Memory B cell (primary cell): ENCODE measurements at places on chromosomes 4 and X.

DNA sequence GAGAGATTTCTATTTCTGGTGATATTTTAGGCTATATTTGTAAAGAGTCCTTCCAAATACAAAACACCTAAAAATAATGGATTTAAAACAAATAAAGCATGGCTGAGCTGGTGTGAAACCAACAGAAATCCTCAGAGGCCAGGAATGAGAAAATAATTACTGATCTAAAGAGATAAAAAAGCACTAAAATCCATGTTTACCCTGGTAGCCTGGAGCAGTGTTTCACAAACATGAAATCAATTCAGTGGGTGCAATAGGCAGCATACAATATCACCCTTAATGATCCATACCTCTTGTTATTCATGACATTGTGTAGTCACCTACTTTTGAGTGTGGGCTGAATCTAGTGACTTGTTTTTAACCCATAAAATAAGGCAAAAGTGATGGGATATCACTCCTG is 14.6 kb downstream of the PFKFB1 start:
- no peak for DNase-seq

DNA sequence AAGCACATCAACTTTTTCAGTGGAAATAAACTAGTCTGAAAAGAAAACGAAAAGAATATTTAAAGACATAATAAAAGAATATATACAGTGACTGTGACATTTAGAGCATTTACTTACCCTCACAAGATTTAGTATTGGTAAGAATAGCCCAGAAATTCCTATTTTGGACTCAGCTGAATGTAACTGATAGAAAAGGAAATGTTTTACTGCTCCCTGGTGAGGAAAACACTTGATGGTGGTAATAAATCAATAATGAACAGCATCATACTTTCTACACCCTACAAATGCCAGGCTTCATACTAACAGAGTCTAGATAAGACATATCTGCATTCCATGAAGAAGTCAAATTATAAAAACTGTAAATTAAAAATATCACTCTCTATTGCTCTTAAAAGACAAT is 753.5 kb upstream of the PCDH10 start:
- DNase-seq = no peak

- no peak for DNase-seq
Measured at GRCh38 chr4:101419336-101420135, 72.2 kb upstream of the PPP3CA start.

GRCh38 chr4:151604238-151604637 is 156.6 kb downstream of the GATB start:
- no peak for DNase-seq

- no peak for DNase-seq
Measured at GRCh38 chrX:68868902-68869800, 40.3 kb downstream of the EFNB1 start.

GRCh38 chr4:76594173-76594572 is 159.1 kb downstream of the SHROOM3 start:
- no peak for DNase-seq

DNA sequence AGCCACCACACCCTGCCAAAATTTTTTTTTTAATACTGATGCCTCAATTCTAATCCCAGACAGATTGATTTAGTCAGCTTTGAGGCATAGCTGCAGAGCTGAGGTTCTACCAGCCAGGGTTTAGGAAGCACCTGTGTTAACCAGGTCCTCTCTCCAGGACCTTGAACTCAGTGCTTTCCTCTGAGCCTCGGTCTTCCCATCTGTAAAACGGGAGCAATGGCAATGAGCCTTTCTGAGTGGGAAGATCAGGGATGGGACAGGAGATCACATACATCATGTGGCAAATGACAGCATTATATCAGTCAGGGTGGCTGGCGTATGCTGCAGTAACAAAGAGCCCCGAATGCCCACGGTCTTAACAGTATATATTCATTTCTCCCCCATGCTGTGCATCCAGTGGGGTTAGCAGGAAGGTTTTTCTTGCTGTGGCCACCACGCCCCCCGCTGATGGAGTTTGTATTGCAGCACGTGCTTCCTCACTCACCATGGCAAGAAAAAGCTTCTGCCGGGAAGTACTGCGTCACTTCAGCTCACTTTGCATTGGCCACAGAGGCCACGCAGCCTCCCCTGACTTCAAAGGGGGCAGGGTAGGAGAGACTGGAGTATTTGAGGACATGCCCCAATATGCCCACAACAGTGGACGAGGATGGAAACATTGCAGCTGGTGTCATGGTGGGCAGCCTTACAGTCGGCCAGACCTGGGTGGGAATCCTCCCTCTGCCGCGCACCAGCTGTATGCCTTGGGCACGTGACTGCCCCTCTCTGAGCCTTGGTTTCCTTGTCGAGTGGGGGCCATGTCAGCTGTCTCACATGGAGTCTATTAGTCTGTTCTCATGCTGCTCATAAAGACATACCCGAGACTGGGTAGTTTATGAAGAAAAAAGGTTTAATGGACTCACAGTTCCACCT is 24.1 kb upstream of the MRFAP1 start:
- no peak for DNase-seq

- DNase-seq = no peak
Measured at GRCh38 chr4:54274264-54274663, 45.2 kb downstream of the PDGFRA start.

DNA sequence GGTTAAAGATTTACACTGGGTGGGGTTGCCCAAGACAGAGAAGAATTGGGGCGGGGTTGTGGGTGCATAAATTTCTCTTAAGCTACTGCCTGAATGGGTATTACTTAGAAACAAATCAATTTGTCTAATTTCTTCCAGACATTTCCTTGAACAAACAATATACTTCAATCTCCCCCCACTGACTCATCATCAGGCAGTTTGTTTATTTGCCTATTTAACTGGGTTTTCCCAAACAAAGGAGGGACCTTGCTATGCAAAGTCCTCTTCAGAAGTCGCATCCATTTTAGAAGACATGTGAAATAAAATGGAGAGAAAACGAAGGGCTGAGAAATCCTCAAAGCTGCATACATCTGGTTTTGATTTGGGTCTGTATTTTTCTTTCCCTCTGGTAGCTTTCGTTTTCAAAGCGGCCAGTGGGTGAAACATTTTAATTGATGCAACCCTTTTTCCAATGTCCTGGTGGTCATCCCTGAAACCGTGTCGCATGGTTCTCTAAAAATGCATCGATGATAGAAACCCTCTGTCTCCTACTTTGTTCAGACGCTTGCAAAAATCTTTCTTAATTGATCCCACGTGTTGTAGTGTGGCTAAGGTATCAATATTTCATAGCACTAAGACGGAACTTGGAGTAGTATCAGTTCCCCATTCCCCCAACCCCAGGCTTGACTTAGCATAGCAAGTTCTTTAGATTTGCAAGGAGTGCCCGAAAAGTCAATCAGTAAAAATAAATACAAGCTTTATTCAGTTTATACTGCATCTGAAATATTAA is 115.1 kb upstream of the MXRA5 start:
- DNase-seq = no peak

DNA sequence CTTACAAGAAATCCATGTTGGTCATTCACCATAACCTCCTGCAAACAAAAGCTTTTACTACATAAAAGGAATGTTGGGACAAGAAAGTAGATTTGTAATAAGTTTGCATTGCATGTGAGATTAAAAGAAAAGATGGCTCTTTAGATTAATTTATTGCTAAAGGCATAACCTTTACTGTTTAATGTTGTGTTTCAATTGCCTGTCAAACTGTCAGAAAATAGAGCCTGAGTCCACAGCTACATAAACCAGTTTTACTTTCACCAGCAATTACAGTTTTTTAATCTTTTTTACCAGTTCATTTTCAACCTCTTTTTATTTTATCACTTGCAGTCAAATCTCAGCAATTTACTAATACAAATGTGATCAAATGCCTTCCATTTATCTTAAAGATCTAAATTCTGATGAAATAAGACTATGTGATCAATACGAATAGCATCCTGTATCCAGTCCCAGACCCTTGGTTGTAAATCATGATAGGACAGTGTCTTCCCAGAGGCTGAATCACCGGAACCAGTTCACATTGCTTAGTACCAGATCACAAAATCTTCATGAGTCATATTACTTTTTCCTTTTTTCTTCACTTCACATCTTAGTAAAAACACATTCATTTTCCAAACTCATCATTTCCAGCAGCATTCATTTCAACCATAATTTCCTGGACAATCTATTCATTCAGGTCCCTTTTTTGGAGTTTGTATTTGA is 95.4 kb upstream of the FRG1 start:
- no peak for DNase-seq

GRCh38 chr4:122331195-122331594 is 47.6 kb upstream of the ADAD1 start:
- no peak for DNase-seq

DNA sequence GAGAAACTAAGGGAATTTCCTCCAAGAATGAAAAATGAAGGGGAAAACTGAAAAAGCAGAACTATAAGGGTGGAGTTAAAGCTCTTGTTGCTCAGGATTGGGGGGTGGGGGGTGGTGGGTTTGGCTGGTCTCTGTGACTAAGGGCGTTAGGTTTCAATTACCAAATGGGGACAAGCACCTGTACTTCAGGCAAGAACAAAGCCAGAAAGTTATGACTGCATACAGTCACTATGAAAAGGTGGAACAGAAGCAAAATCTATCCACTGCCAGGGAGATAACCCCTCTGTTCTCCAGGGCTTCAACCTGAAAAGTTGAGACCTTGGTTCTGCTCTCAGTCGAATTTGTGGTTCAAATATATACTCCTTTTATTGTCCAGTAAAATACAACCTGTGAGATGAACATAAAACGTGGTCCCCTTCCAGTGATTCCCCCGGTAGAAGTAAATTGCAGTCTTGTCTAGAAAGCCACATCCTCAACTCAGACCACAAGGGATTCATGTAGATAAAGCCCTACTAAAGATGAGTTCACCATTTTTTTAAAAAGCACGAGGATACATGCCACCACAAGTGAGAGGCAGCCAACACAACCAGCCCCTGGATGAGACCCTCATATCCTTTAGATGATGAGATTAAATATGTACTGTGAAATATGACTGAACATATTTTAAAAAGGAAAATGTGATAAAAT is 257.1 kb upstream of the RPS6KA3 start:
- no peak for DNase-seq

DNA sequence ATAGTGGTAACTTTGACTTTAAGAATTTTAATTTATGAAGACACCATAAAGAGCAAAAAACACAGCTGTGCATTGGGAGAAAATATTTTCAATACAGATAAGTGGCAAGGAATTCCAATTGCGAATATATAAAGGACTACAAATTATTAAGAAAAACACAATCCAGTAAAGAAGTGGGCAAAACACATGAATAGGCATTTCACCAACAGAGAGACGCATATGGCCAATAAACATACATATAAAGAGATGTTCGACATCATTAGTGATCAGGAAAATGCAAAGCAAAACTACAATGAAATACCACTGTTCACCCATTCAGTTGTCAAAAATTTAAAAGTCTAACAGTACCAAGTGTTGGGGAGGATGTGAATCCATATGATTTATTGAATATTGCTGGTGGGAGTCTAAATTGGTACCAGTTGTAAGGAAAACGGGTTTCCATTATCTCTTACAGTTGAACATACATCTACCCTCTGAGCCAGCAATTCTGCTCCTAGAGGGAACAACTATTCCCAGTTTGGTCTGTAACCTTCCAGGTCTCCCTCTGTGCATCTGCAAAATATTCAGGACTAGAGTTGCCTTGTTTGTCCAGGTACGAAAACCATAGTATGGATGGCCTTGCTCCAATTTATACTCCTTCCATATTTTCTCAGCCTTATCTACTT is 1.7 kb upstream of the MPP1 start:
- no peak for DNase-seq

- DNase-seq = no peak
Measured at GRCh38 chrX:131356725-131357124, 67.6 kb upstream of the IGSF1 start.

- no peak for DNase-seq
Measured at GRCh38 chrX:31443654-31444053, 371.8 kb upstream of the FTHL17 start.

DNA sequence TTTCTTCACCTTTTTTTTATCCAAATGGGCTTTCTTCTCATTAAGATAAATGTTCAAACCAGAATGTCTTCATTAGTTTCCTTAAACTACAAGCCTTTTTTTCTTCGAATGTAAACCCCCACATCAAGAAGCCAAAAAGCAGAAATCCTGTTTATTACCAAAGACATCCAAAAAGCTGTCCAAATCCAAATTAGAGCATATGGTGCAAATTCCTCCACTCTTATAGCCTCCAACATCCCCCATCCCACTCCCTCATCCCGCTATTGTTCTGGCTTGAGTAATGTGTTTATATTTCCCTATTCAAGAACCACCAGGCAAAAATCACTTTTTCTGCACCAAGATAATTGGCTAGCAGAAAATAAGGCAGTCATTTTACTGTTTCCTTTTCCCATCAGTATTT is 315.1 kb upstream of the ADGRL3 start:
- no peak for DNase-seq

DNA sequence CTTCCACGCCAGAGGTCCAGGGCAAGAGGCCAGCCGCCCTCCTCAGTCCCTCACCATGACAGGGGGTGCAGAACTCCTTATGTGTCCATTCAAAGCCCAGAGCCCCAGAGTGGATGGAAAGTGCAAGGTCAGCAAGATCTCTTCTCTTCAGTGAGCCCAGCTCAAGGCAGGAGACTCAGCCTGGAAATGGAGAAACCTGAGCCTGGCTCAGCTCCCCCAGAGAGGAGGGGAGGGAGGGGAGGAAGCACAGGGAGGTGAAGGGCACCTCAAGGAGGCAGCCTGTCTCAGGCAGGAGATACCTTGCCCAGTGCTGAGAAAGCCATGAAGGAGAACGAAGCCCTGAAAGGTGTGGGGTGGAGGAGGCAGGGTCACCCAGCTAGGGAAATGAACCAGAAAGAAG is 121.8 kb upstream of the PJA1 start:
- no peak for DNase-seq

DNA sequence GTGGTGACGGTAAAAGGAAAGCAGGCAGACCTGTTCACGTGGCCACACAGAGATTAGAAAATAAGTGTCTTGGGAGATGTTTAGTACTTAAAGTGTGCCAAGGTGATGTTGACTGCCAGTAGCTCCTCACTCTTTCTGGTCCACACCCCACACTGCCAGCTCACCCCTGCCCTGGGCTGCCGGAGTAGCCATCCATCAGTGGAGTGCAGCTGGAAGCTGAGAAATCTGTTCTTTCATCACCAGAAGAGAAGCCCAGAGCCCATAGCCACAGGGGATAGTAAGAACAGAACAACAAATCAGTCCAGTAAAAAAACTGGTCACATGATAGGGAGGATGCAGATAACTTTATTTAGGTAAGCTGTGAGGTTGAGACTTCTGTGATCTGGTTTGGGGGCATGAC is 64.1 kb downstream of the WWC2 start:
- no peak for DNase-seq

- no peak for DNase-seq
Measured at GRCh38 chrX:97763391-97763790, 879.7 kb downstream of the RPA4 start.

GRCh38 chr4:3254302-3255131 is 5.6 kb downstream of the MSANTD1 start:
- DNase-seq = no peak

DNA sequence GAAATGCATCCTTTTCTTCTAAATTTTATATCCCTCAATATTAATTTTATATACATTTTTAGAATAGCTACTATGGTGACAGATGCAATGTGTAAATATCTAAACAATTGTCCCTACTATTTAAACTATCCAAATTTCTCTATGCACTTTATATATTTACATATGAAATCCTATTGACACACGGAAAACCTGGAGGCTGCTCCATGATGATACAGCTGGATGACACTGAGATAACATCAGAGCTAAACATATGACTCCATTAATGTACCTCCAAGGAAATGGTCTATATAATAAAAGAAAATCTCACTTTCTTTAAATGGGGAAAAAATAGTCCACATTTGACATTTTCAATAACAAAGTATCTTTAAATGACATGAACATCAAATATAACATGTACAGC is 43.7 kb downstream of the DDX60 start:
- no peak for DNase-seq

- no peak for DNase-seq
Measured at GRCh38 chr4:174856926-174857800, 28.1 kb upstream of the GLRA3 start.
